Activated naive CD4-positive, alpha-beta T cell (primary cell): ENCODE measurements at places on chromosomes 2 and 18.

- no peak for DNase-seq
These were observed 35.0 kb upstream of the IL1R2 start for GRCh38 chr2:101956465-101957438.

- no peak for DNase-seq
These were observed 114.1 kb downstream of the GFPT1 start for GRCh38 chr2:69272803-69273471.

DNA sequence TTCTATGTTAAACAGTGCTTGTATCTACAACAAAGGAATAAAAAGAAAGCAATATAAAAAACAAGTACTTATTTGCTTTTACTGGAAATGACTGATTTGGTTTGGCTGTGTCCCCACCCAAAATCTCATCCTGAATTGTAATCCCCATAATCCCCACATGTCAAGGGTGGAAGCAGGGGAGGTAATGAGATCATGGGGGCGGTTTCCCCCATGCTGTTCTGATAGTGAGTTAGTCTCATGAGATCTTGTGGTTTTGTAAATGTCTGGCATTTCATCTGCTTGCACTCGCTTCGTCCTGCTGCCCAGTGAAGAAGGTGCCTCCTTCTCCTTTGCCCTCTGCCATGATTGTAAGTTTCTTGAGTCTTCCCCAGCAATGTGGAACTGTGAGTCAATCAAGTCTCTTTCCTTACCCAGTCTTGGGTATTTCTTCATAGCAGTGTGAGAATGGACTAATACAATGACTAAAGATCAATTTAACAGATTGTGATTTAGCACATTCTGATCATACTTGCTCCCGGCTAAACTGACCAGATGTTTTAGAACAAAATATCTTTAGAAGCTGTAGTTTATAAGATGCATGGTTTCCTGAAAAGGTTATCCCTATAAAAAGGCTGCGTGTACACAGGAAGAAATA lies 19.9 kb downstream of the PTH2R start:
- DNase-seq = no peak

GRCh38 chr2:174535757-174536703 lies 49.2 kb upstream of the GPR155 start:
- DNase-seq = no peak

DNA sequence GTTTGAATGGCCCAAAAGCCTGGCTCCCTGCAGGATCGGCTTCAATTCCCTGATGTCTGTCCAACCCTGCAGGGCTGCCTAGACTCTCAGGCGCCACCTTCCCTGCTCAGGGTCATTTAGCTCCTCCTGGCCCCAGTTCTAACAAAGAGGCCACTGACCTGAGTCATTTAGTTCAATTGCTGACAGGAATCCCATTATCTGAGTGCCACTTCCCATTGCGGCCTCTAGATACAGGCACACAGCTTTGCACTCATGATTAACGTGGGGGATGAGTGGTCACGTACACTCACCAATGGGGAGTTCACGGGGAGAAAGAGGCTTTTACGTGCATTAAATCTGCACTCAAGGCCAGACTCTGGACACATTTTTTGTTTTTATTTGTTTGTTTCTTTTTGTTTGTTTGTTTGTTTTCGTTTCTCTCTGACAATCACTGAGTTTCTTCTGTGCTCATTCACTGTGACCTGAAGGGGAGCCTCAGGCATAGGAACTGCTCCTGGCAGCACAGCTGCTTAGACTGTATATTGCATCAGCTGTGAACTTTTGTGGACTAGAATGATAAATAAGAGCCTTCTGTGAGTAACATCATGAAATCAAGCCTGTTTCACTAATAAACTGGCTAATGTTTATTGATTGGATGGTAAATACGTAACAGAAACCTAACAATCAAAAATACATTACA lies 118.9 kb upstream of the CTNNA2 start:
- no peak for DNase-seq

DNA sequence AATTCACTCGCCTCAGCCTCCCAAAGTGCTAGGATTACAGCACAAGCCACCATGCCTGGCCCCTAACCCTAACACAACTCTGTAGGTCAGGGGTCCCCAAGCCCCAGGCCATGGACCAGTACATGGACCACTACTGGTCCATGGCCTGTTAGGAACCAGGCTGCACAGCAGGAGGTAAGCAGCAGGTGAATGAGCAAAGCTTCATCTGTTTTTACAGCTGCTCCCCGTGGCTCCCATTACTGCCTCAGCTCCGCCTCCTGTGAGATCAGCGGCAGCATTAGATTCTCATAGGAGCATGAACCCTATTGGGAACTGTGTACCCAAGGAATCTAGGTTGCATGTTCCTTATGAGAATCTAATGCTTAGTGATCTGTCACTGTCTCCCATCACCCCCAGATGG lies 201.7 kb downstream of the NRP2 start:
- no peak for DNase-seq

DNA sequence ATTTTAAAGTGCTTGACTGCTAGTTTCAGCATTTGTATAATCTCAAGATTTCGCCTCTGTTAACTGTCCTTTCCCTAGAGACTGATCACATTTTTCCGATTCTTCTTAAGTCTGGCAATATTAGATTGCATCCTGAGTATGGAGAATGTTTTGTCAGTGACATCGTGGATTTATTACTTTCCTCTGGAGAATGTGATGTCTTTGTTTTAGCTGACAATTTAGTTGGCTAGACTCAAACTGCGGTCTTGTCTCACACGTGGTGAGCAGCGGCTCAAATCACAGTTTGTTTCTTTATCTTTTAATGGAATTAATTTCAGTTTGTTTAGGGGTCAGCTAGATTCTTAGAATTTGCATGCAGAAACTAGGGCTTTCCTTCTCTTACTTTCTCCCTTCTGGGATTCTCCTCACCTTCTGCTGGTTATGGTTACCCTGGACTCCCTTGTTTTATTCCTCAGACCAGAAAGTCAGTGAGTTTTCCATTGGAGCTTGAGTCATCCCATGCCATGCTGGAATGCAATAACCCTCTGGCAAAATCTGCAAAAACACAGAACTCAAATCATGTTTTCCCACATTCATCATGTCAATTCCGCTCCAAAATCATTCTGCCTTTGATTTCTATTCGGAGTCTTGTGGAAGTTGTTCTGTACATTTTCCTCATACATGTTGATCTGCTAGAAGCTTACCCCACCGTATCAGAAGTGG lies 327.2 kb upstream of the TRIB2 start:
- DNase-seq = no peak

DNA sequence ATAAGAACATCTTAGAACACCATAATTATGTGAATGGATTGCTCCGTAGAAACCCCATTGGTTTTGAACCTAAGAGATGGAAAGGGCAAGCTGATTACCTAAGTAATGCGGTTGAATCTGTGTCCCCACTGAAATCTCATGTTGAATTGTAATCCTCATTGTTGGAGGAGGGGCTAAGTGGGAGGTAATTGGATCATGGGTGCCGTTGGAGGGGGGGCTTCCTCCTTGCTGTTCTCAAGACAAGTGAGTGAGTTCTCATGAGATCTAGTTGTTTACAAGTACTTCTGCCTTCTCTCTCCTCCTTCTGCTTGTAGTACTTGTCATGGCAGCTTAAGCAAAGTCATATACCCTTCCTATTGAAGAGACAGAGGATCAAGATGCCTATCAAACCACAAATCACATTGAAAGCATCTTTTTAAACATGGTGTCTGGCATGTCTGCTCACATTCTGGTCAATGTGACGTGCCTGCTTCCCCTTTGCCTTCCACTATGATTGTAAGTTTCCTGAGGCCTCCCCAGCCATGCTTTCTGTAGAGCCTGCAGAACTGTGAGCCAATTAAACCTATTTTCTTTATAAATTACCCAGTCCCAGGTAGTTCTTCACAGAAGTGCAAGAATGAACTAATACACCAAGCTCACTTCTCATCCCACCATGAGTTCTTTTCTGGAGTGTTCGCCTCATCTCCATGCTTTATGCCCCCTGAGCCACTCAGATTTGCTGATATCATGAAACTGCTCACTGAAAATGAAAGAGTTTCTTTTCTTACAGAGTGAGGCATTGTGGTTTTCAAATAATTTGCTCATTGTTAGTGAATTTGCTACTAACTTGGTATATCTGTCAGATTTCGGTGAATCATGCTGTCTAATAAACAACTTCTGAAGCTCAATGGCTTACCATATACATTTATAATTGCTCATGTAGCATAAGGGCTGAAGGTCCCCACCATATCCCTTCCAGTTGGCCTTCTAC lies 23.6 kb downstream of the KCNE4 start:
- no peak for DNase-seq

DNA sequence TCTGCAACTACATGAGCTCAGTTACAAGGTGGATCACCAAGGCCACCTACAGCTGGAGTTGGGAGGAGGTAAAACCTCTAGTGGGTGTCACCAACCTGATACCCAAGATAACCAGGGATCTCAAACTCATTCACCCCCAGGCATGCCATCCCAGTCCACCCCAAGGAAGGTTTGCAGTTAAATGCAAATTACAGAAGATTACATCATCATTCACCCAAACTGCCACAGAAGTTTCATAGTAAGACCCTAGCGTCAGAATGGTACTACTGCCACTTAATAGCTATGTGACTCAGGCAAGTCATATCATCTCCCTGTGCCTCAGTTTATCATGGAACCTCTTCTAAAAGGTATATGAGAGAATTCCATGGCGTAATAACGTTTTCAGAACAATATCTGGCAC lies 111.2 kb downstream of the MYO5B start:
- DNase-seq = no peak

DNA sequence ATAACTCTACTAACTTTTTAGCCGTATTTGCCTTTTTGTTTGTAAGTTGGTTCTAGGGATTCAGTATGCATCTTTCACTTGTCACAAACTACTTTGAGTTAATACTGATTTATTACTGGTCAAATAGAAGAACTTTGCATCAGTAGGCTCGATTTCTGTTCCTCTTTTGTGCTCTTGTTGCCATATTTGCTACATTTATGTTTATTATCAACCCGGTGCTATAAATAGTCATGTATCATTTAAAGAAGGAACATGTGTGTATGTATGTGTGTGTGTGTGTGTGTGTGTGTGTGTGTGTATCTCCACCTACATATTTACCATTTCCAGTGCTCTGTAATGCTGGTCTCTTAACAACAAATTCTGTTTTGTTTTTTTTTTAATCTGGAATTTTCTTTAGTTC lies 79.6 kb upstream of the B3GNT7 start:
- DNase-seq = no peak

GRCh38 chr2:147495734-147496133 lies 349.1 kb upstream of the ACVR2A start:
- DNase-seq = no peak

DNA sequence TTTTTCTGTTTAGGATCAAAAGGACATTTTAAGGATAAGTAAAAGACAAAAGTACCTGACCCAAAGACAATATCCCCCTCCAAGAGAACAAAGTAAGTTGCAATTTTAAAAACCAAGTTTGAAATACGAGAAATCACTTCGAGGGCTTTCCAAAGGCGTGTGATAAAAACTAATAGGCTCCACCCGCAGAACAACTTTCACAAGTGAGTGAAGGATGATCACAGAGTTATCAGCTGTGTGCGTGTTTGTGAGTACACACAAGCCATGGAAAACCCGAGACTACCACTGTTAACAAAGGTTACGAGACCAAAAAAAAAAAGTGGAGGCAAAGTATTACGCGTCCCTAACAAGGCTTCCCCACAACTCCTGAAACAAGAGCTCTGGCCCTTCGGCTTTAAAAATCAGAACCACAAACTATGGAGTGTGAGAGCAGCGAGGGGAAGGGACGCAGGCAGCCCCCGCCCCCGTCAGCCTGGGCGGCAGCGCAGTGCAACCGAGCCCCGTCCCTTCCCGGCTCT lies 719 bp downstream of the SMAD2 start:
- no peak for DNase-seq

- DNase-seq = no peak
These were observed 46.8 kb upstream of the FAM98A start for GRCh38 chr2:33645861-33646260.

- no peak for DNase-seq
These were observed 59.9 kb downstream of the SMAD2 start for GRCh38 chr18:47870605-47871004.

DNA sequence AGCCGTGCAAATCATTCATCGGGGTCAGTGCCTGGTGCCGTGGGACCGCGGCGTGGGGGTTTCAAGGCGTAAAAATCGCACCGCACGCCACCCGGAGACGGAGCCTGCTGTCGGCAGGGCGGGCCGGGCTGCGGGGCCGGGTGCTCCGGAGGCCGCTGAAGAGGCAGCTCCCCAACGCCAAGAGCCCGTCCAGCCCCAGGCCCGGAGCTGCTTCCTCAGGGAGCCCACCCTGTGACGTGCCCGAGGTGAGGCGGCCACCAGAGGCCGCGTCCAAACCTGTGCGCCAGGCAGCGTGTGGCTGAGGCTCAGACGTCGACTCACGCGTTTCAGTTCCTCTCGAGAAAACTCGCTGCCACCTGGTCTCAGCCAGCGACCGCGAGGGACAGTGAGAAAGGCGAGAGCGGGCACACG lies 98.1 kb downstream of the NFATC1 start:
- DNase-seq = no peak

DNA sequence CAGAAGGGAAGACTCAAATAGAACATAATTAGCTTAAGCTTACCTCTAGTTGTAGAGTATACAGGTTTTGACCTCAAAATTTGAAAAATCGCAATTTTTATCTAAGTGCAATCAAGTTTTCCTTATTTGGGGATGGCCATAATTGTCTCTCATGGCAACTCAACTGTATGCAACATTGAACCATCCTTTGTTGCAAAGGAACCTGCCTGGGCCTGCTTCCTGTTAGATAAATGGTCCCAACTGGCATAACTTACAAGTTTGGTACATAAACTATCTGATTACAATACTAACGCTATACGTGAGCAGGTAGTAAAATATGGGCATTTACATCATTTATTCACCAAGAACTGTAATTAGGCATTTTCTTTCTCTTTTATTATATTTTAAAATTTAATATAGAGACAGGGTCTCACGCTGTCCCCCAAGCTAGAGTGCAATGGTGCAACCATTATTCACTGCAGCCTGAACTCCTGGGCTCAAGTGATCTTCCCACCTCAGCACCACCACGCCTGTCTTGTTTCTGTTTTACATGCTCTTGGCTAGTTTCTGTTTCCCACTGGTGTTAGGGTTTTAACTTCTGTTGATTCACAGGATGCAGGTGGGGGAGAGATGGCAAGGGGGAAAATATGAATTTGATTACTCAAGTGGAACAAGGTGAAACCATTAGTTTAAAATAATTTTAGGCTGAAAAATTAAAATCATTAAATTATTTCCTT lies 55.3 kb upstream of the B3GNT2 start:
- DNase-seq = no peak

- no peak for DNase-seq
These were observed 22.3 kb downstream of the DOK1 start for GRCh38 chr2:74576863-74577229.
